ENCODE measurements at places on chromosomes 7 and 10.

GRCh38 chr7:157429680-157430224 is 92.9 kb downstream of the DNAJB6 start:
- no peak for DNase-seq

DNA sequence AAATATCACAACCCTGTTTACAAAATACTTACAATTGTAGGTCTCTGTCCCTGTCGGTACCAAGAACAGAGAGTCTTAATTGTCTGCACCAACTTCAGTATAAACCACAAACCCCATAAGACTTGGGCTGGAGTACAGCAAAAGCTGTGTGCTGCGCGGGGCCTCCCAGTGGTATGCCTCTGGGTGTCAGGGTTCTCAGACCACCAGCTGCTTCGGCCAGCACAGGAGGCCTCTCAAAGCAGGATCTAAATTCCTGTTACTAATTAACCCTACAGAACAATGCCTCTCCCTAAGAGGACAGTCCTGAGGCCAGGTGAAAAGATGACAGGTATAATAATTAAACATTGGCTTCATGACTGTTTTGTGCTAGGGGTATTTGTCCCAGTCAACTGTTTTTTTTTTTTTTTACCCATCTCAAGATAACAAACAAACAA is 957 bp upstream of the SVIL start:
- no peak for DNase-seq

DNA sequence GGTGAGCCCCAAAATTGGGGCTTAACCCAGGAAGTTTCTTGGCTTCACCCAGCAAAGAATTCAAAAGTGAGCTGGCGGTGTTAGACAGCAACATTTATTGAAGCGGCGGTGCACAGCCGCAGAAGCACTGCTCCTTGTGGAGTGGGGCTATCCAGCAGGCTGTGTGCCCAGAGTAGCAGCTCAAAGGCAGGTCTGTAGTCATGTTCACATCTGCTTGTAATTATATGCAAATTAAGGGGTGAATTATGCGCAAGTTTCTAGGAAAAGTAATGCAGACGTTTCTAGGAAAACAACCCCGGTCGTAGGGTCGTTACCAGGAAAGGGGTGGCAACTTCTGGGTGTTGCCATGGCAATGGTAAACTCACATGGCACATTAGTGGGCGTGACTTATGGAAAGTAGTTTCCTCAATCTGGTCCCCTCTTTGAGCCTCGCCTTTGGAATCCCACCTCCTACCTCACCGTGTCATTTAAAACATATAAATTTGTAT is 13.7 kb upstream of the KBTBD2 start:
- DNase-seq: no peak

- no peak for DNase-seq
Observed at GRCh38 chr10:128936392-128936791, 530.6 kb upstream of the MGMT start.

GRCh38 chr10:90204956-90205314 is 503.5 kb downstream of the KIF20B start:
- DNase-seq: no peak

DNA sequence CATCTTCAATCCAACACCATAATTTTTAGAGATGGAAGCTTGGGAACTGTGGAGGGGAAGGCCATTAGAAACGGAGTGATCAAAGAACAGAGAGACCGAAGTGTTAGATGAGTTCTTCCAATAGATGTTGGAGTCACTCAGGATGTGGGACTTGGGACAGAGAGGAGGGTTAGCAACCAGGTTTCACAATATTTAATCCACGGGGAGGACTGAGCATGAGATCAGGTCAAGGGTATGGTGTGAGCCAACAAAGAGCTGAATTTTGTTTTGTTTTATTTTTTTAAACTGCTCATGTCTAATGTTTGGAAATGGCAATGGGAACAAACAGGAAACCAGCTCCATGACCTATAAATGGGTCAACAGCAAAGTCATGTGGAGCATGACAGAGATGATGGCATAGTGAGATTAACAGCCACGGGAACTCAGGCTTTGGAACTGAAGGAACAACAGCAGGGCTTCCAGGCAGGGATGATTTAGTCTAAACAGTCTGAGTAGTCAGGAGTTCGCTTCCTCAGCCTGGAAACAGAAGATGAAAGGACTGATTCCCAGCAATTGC is 38.9 kb upstream of the AMPH start:
- DNase-seq: no peak

DNA sequence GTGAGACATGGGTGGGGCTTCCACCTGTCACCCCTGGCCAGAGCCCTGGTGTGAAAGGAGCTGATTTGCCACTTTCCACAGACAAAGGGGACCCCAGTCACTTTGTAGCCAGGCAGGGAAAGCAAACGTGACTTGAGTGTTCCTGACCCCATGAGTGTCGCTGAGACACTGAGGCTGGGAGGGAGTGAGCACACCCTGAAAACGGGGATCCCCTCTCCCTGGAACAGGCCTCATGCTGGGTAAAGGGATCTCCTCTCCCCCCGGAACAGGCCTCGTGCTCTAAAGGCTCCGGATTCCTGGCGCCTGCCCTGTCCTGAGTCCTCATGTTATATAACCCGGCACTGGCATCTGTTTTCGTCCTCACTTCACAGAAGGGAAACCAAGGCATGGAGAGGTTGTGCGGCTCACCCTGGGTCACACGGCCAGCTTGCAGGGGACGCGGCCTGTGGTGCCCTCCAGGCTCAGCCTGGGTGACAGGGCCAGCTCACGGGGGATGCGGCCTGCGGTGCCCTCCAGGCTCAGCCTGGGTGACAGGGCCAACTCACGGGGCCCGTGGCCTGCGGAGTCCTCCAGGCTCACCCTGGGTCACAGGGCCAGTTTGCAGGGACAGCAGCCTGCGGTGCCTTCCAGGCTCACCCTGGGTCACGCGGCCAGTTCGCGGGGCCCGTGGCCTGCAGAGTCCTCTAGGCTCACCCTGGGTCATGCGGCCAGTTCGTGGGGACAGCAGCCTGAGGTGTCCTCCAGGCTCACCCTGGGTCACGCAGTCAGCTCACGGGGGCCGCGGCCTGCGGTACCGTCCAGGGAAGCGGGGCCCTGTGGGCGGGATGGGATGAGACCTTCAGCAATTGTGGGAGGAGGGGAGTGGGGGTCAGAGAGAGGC is 104.7 kb downstream of the PDGFA start:
- DNase-seq: no peak

GRCh38 chr7:40595832-40596231 is 461.0 kb downstream of the SUGCT start:
- no peak for DNase-seq

GRCh38 chr7:130022623-130023175 is 28.5 kb downstream of the ZC3HC1 start:
- DNase-seq: no peak

DNA sequence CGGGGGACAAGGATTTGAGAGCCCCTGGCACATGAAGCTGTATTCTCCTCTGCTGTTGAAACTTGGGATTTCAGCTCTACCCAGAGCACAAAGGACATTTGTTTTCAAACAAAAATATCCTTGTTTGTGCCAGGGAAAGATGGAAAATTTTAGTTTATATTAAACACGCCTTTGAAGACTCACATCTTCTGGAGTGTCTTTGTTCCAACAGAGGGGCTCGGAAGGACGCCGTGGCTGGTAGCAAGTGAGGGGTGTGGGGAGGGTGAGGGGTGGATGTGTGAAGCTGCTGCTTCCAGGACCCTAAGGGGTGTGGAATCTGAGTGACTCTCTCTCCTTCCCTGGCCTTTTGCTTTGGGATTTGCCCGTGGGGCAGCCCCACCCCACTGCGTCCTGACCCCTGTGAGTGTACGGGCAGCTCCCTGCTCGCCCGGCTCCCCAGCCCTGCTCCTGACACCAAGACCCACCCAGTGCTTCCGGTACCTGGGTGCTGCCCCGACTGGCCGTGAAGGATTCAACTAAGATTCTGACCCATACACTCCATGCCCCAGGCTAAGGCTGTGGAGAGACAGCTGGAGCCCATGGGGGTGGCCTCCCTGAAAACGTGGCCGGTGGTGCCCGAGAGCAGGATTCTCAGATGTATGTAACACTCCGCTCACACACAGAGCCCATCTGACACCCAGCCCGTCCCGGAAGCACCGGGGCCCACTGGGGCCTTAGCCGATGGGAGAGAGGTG is 59.6 kb downstream of the ZRANB1 start:
- no peak for DNase-seq

- DNase-seq: no peak
Observed at GRCh38 chr10:5692461-5693358, 8.1 kb downstream of the TASOR2 start.

DNA sequence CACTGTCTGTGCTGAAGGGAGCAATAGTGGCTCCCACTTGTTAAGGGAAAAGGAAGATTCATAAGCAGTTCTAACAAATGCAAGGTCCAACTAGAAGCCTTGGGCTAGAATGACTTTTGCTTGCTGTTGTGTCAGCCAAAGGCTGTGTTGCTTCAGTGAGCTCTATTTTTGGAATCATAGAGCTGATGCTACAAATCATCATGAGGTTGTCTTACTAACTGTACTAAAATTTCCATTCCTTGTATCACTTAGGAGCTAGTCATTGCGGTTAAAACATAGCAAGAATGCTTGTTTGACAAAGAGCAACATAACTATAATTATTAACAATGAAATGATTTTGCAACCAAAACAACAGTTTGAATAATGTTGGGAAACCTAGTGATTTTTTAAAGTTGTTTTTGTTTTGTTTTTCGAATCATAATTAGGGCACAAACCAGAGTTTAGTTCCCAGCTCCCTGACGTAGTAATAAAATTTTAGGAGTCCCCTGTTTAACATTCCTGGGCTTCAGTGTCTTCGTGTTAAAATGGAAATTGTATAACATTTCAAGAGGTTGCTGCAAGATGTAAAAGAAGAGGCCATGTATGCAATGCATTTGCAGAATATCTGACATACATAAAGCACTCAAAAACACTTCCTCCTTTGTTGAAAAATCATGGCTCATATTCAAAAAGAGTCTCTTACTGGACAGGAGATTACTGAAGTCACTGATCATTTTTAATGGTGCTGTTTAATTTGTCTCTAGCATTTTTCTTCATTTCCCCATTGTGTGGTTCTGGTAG is 183.4 kb downstream of the MACC1 start:
- DNase-seq: no peak

- no peak for DNase-seq
Observed at GRCh38 chr7:42934291-42934690, 2.1 kb downstream of the MRPL32 start.

- DNase-seq: no peak
Observed at GRCh38 chr10:129416956-129417765, 49.9 kb upstream of the MGMT start.

DNA sequence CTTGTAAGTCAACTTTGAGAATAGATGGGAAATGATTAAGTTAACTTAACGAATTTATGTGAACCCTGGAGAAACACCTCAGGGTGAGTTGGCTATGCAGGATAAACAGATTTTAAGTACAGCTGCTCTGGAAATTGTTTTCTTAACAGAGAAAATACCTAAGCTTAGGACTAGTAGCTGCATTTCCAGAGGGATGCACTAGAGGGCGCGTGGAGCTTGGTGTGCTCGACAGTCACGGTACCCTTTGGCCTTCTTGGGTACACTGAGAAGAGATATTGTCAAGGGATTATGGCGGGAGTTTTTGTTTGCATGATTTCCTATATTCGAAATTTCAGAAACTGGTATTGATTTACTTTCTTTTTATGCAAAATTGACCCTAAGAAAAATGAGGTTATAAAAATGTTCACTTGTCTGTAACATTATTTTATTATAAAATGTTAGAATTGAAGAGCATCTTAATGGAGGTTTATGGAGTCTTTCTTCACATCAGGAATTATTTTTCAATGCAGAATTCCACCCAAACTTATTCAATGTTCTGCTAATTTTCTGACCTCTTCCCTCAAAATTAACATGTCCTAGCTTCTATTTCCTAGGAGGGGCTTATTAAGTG is 58.4 kb upstream of the MYO3A start:
- DNase-seq: peak; percentile 10

GRCh38 chr7:51593628-51594027 is 277.0 kb upstream of the COBL start:
- no peak for DNase-seq

- DNase-seq: no peak
Observed at GRCh38 chr10:93596539-93596938, 4.5 kb downstream of the RBP4 start.

GRCh38 chr7:150898475-150899011 is 46.2 kb downstream of the AOC1 start:
- DNase-seq: peak; percentile 64

DNA sequence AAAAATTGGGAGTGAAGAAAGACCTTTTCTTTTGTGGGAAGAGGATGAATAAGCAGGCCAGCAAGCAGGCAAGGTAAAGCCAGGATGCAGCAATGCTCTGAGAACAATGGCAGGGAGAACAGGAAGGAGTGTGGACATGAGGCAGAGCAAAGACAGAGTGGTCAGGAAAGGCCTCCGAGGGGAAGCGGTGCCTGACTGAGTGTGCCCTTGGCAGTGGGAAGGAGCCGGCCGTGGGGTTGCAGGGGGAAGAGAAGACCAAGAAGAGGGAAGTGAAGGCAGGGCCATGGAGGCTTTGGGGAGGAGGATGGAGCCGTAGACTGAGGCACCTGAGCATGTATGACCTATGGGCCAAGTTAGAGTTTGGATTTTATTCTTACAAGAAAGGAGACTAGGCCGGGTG is 21.9 kb upstream of the ZNF212 start:
- DNase-seq: no peak

- no peak for DNase-seq
Observed at GRCh38 chr10:110893559-110894179, 21.9 kb downstream of the PDCD4 start.

DNA sequence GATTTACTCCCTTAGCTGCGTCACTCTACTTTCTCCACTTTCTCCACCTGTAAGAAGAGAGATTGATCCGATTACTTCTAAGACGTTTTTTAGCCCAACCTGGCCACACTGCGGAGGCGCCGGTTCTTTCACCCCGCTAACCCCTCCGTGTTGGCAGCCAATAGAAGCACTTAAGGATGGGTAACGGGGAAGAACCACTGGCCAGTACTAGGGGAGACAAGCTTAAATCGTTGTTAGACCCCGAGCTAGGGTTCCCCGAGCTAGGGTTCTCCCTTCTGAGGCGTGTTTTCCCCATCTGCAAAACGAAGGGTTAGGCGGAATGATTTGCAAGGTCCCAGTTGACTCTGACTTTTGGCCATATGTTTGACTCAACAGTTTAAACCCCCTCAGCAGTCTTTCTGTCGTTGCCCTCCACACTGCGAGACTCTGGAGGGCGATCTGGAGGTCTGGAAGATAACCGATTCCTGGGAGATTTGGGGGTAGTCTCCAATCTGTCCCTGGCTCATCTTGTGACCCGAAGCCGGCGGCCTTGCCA is 644 bp downstream of the UMAD1 start:
- no peak for DNase-seq

DNA sequence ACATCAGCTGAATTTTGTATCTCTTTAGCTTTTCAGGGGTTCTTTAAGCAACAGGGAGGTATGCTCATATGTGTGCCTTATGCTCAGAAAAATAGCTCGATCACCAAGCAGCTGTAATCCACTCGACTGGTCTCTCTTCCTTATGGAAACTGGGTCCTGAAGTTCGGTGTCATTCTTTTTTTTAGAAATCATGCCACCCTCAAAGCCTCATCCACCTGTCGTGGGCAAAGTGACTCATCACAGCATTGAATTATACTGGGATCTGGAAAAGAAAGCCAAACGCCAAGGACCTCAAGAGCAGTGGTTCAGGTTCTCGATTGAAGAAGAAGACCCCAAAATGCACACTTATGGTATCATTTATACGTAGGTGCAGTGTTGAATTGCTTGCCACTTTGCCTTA is 83.6 kb downstream of the FANK1 start:
- DNase-seq: no peak
